Thoracic aorta (tissue), 2 donors: ENCODE measurements at places on chromosomes 3 and 15.

- H3K27me3 ChIP-seq: no peaks in the 10 kb centered on the region
- H3K4me1 ChIP-seq: no peaks in the 10 kb centered on the region
- H3K27ac ChIP-seq: no peak overlapping the region
- H3K36me3 ChIP-seq: no peaks in the 10 kb centered on the region
- no peak for DNase-seq
Measured at GRCh38 chr3:176611703-176612102, 585.6 kb downstream of the TBL1XR1 start.

GRCh38 chr3:45736707-45737106 lies 47.5 kb downstream of the SACM1L start:
- H3K27me3 ChIP-seq: no peaks in the 10 kb centered on the region
- no peak overlapping the region for H3K27ac ChIP-seq
- no peak overlapping the region for H3K4me3 ChIP-seq
- H3K4me1 ChIP-seq: no peaks in the 10 kb centered on the region
- no peak for DNase-seq
- peaks cover 19% of the 10 kb centered on the region for H3K36me3 ChIP-seq

GRCh38 chr15:77187751-77188464 lies 117.0 kb upstream of the TSPAN3 start:
- H3K4me3 ChIP-seq: no peak overlapping the region

DNA sequence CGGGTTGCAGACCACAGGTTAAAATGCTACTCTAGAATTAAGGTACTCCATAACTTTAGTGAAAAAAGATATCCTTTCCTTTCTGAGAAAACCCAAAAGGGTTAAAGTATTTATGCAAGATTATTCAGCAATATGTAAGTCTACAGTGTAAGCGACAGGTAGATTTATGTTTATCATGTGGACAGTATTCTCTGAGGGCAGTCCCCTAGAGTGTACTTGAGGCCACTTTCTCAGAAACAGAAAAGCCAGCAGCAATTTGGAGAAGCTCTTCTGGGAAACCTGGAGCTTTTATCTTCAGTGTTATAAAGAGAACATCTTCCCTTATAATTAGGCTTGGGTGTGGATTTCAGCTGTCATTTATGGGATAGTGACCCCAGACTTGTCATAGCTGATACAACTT lies 8.9 kb downstream of the ST3GAL6 start:
- no peak overlapping the region for H3K4me3 ChIP-seq
- no peaks in the 10 kb centered on the region for H3K27me3 ChIP-seq
- peaks cover 5% of the 10 kb centered on the region for H3K4me1 ChIP-seq
- no peak for DNase-seq
- peaks cover 3% of the 10 kb centered on the region for H3K36me3 ChIP-seq

DNA sequence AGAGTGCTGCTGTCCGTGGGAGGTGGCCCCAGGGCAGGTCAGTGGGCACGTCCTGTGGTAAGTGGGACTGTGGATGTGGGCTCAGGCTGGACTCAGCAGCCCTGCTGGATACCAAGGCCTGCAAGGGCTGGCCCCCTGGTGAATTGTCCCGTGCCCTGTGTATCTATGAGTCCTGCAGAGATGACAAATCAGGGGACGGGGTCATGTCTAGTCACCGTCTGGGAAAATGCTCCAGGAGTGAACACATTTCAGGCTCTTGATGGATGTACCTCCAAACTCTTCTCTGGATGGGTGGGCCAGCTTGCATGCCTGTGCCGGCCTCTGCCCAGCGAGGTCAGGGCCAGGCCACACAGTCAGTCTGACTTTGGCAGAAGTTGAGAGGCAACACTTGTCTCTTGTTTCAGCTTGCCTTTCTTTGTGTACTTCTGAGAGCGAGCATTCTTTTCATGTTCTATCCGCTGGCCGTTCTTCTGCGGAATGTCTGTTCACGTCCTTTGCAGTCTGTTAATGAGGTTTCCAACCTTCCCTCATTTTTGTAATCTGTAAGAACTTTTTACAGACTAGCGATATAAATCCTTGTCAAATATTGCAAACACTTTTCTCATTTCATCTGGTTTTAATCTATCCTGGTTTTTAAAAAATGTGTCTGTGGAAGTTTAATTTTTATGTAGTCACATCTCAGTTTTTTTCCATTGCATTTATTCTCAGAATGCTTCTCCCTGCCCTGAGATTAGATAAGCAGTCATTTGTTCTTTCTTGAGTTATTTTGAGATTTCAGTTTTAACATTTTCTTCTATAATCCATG lies 11.4 kb upstream of the STAB1 start:
- no peak overlapping the region for H3K4me3 ChIP-seq
- H3K36me3 ChIP-seq: peaks cover 69% of the 10 kb centered on the region
- H3K4me1 ChIP-seq: peaks cover 8% of the 10 kb centered on the region

GRCh38 chr3:23106666-23107065 lies 96.5 kb upstream of the UBE2E2 start:
- DNase-seq: no peak
- no peaks in the 10 kb centered on the region for H3K36me3 ChIP-seq
- no peaks in the 10 kb centered on the region for H3K27me3 ChIP-seq
- no peak overlapping the region for H3K4me3 ChIP-seq
- peaks cover 6% of the 10 kb centered on the region for H3K4me1 ChIP-seq
- H3K27ac ChIP-seq: no peak overlapping the region

DNA sequence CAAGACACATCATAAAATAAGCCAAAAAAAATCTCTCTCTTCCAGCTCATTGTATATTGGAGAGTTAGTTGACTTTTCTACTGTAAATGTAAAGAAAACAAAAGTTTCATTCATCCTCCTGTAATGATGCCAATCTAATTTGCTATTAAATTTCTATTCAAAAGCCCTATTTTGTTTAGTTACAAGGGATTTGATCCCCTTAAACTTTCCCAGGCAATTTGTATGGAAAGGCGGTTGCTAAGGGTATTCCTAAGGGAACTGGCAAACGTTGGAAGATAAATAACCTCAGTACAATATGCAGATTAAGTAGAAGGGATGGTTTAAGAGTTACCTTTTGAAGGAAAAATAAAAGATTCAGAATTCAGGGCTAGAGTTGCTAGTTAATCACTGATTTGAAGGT lies 352.7 kb downstream of the TIGIT start:
- H3K27me3 ChIP-seq: no peaks in the 10 kb centered on the region
- peaks cover 25% of the 10 kb centered on the region for H3K4me1 ChIP-seq
- H3K27ac ChIP-seq: no peak overlapping the region
- no peak overlapping the region for H3K4me3 ChIP-seq

DNA sequence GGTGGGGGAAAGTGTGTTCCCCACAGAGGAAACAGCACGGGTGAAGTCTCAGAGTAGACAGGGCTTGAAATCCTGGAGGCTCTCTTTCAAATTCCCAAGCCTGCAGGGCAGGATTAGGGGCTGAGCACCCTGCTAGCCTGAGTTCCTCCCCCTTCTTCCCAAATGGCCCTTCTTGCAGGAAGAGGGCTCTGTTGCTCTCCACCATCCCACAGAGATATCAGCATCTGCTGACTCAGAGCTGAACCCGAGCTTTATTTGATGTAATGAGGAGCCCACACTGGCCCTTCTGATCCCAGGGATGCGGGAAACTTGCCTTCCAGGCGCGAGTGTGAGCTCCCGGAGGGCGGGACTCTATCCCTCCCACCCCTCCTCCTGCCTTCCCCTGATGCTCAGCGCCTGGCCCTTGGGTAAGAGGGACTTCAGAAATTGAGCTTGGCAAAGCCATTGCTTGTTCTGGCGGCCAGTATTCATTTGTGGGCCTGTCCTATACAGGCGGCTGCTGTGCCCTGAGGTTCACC lies 1.4 kb upstream of the STRA6 start:
- no peaks in the 10 kb centered on the region for H3K36me3 ChIP-seq
- no peak overlapping the region for H3K27ac ChIP-seq
- no peak overlapping the region for H3K4me3 ChIP-seq
- peaks cover 79% of the 10 kb centered on the region for H3K4me1 ChIP-seq
- DNase-seq: peak; percentile 55
- no peaks in the 10 kb centered on the region for H3K27me3 ChIP-seq

DNA sequence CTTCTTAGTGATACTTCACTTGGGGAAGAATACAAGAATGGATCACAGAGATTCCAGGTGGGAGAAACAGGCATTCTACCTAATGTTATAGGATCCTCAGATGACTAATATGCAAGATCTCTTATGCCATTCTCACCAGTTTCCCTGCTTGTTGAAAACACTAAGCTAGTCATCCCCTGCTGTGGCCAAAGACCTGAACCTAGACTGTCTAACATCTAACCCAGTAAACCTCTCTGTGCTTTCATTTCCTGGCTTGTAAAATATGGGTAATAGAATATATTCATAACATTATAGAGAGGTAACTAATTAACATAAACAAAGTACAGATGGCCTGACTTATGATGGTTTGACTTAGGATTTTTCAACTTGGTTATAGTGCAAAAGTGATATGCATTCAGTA lies 776.3 kb downstream of the TUSC7 start:
- no peak for DNase-seq
- H3K27me3 ChIP-seq: no peaks in the 10 kb centered on the region
- H3K36me3 ChIP-seq: no peaks in the 10 kb centered on the region
- no peaks in the 10 kb centered on the region for H3K4me1 ChIP-seq

DNA sequence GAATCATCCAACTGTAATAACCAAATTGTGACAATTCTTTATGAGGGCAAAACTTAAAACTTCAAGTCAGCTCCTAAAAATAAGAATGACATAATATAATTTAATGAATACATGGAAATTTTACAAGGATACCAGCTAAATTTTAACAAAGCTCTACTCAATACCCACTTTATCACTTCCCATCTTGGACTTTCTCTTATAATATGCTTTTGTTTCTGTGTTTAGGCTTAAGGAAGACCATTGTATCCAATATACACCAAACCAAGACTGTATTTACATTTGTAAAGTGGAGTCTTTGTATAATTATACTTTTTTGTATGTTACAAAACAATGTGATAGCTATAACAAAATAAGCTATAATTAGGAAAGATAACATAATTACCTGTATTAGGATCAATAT lies 16.8 kb downstream of the ATP13A3 start:
- H3K4me3 ChIP-seq: no peak overlapping the region
- H3K27ac ChIP-seq: peak overlapping the region; percentile 33
- no peak for DNase-seq
- peaks cover 33% of the 10 kb centered on the region for H3K4me1 ChIP-seq
- H3K36me3 ChIP-seq: no peaks in the 10 kb centered on the region

GRCh38 chr15:39453620-39454019 lies 127.3 kb upstream of the THBS1 start:
- no peaks in the 10 kb centered on the region for H3K36me3 ChIP-seq
- DNase-seq: no peak
- H3K4me3 ChIP-seq: no peak overlapping the region
- H3K27ac ChIP-seq: no peak overlapping the region
- H3K4me1 ChIP-seq: no peaks in the 10 kb centered on the region

GRCh38 chr3:25945366-25945765 lies 155.5 kb downstream of the OXSM start:
- H3K27me3 ChIP-seq: no peaks in the 10 kb centered on the region
- no peaks in the 10 kb centered on the region for H3K4me1 ChIP-seq
- H3K27ac ChIP-seq: no peak overlapping the region
- H3K4me3 ChIP-seq: no peak overlapping the region

DNA sequence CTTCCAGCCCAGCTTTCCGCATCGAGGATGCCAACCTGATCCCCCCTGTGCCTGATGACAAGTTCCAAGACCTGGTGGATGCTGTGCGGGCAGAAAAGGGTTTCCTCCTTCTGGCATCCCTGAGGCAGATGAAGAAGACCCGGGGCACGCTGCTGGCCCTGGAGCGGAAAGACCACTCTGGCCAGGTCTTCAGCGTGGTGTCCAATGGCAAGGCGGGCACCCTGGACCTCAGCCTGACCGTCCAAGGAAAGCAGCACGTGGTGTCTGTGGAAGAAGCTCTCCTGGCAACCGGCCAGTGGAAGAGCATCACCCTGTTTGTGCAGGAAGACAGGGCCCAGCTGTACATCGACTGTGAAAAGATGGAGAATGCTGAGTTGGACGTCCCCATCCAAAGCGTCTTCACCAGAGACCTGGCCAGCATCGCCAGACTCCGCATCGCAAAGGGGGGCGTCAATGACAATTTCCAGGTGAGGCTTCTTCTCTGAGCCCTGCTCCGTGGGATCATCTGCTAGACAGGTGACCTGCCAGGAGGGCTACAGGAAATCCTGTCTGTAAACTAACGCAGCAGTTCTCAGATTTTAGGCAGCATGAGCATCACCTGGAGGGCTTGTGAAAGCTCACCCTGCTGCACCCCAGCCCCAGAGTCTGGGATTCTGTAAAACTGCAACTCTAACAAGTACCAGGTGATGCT lies 1.6 kb downstream of the THBS1 start:
- H3K36me3 ChIP-seq: peaks cover 4% of the 10 kb centered on the region
- peak overlapping the region; percentile 74 for H3K4me3 ChIP-seq
- DNase-seq: no peak
- no peaks in the 10 kb centered on the region for H3K4me1 ChIP-seq
- no peak overlapping the region for H3K27ac ChIP-seq
- H3K27me3 ChIP-seq: no peaks in the 10 kb centered on the region

- no peak for DNase-seq
- no peak overlapping the region for H3K27ac ChIP-seq
- no peaks in the 10 kb centered on the region for H3K36me3 ChIP-seq
- no peak overlapping the region for H3K4me3 ChIP-seq
Measured at GRCh38 chr15:58985443-58985842, 2.0 kb upstream of the RNF111 start.

DNA sequence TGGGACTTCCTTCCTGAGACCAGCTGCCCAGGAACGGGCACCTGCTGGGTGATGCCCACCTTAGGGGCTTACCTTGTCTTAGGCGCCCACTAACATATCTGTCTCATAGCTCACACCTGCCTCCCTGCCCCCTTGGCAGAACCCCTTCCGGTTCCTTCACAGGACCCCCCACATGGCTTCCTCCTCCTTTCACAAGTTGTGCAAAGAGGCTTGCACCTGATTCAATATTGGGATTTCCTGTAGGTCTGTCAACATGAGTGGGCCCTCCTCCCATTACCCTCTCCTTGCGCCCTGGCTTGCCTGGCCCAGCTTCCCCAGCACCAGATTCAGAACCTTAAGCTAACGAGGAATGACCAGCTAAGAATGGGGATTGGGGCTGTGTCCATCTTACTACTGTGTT lies 633 bp downstream of the THPO start:
- no peaks in the 10 kb centered on the region for H3K27me3 ChIP-seq
- no peak overlapping the region for H3K27ac ChIP-seq
- H3K4me3 ChIP-seq: no peak overlapping the region
- no peak for DNase-seq
- no peaks in the 10 kb centered on the region for H3K36me3 ChIP-seq

DNA sequence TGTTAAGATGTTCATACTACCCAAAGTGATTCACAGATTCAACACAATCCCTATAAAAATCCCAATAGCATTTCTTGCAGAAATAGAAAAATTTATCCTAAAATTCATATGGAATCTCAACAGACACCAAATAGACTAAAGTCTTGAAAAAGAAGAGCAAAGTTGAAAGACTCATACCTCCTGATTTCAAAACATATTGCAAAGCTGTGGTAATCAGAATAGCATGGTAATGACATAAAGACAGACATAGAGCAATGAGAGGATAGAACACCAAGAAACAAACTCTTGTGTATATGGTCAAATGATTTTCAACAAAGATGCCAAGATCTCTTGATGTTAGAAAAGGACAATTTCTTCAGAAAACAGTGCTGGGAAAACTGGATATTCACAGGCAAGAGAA lies 8.3 kb downstream of the GLB1 start:
- no peaks in the 10 kb centered on the region for H3K27me3 ChIP-seq
- no peak overlapping the region for H3K27ac ChIP-seq
- H3K4me1 ChIP-seq: peaks cover 7% of the 10 kb centered on the region
- no peak overlapping the region for H3K4me3 ChIP-seq
- peaks cover 17% of the 10 kb centered on the region for H3K36me3 ChIP-seq
